Lower leg skin (tissue), 4 donors: ENCODE measurements at places on chromosomes 6 and 20.

DNA sequence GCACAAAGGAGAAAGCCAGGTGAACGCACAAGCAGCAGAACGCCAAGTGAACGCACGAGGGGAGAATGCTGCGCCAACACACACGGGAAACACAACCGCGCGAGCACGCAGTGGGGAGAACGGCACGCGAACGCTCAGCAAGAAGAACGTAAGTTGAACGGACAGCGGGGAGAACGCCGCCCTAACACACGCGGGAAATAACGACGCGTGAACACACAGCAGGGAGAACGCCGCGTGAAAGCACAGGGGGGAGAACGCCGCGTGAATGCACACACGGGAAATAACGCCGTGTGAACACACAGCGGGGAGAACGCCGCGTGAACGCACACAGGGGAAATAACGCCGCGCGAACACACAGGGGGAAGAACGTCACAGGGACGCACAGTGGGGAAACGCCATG lies 54.7 kb downstream of the RNASET2 start:
- no peak for DNase-seq

- no peak for DNase-seq
Observed at GRCh38 chr6:16183187-16183664, 54.3 kb downstream of the MYLIP start.

- no peak for DNase-seq
Observed at GRCh38 chr6:36765190-36765589, 67.6 kb downstream of the RAB44 start.

- DNase-seq = no peak
Observed at GRCh38 chr20:19547547-19547946, 210.5 kb upstream of the RIN2 start.
